ENCODE measurements at places on chromosomes 2 and 18.
A peak's percentile ranks its signal among the peaks of the same experiment; 100 is the strongest.

DNA sequence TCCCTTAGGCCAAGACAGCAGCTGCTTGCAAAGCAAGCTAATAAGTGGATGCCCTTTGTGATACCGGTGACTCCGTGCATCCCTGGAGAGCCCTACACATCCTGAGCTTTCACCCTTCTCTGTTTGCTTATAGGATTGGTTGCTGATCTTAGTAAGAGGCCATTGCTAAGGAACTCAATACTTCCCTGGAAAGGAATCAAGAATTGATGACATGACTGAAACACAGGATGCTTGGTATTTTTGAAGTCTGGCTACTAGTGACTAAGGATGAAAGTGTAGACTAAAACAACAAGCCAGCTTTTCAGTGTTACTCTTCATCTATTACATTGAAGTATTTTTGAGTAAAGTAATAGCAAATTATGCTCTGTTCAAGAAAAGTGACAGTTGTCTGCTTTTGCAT is 123.0 kb upstream of the SERPINE2 start:
- DNase-seq = peak; percentile 89

DNA sequence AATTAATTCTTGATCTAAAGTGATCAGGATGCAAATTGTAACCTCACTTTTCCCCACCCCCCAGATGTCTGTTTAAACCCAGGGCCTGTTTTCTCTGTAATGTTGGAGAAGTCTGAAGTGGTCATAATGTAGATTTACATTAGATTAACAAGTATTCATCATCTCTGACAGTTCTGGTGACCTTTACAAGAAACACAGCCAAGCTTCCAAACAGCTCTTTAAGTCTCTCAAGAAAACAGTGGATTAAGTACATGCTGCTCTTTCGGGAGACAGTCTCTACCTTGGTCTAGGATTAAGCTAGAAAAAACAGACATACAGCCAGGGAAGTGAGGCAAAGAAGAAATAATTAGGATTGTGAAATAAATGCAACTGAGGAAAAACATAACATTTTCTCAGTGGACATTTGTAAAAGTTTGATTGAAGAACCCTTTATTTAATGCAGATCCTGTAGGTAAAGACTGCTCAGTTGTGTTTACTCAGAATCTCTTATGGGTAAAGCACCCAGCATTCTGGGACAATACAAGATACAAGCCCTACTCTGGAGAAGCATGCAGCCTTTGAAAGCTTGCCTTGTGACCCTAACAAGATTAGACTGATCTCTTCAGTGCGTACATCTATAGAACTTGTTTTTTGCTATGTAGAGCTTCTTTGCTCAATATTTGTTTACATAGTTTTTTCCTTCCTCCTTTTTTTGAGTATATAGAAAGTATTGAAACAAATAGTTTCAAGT is 203.9 kb downstream of the PHLPP1 start:
- no peak for DNase-seq

- no peak for DNase-seq
These were observed 393.9 kb downstream of the BCL11A start for GRCh38 chr2:60159519-60159918.

GRCh38 chr2:46230115-46230571 is 67.1 kb upstream of the EPAS1 start:
- DNase-seq = no peak

- no peak for DNase-seq
These were observed 117.9 kb downstream of the CSRNP3 start for GRCh38 chr2:165587335-165587938.

DNA sequence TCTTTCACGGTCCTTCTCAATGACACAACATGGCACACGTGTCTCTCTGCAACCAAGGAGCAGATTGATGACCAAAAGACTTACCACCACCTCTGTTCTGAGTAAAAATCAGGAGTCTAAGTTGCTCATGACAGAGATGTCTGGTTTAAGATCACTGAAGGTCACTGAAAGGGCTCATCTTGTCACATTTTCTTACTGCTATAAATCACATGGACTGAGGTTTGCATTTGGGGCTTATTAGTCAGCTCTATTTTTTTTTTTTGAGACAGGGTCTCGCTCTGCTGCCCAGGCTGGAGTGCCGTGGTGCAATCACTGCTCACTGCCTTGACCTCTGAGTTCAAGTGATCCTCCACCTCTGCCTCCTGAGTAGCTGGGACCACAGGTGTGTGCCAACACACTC is 19.4 kb downstream of the CFLAR start:
- no peak for DNase-seq

GRCh38 chr18:59737776-59738300 is 40.6 kb upstream of the CCBE1 start:
- DNase-seq = no peak

GRCh38 chr2:186125625-186126024 is 360.4 kb upstream of the ZC3H15 start:
- no peak for DNase-seq

GRCh38 chr2:191063584-191063983 is 49.6 kb upstream of the STAT1 start:
- no peak for DNase-seq

DNA sequence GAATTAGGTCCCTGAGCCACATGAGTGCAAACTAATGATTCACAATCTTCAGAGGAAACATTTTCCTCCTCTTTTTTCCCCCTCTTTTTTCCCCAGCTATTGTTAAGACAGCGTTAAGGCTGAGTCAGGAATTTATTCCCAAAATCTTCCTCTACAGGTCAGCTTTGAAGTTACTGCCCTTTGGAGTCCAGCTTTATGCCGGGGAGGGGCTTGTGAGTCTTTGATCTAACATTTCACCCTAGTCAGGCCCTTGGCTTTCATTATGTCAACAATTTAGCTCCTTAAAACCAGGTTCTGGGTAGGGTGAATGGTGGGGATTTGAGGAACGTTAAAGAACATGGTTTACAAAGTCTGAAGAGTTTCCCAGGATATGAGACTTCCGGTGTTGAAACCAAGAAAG is 91.0 kb upstream of the LYPD1 start:
- no peak for DNase-seq

DNA sequence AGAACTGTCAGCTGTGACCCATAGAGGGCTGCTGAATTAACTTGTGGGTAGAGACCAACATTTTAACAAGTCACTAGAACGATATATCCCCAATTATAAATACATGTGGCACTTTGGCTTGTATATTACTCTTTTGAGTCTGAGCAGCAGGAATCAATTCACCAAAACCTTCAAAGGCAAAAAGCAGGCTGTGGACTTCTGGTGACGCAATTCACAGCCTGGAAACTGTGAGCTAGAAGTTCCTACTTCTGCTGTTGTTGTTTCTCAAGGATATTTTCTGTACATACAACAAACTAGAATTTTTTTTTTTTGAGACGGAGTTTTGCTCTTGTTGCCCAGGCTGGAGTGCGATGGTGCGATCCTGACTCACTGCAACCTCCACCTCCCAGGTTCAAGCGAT is 37.3 kb downstream of the PTCD3 start:
- DNase-seq = no peak

GRCh38 chr2:23635442-23636340 is 250.7 kb downstream of the KLHL29 start:
- DNase-seq = no peak

DNA sequence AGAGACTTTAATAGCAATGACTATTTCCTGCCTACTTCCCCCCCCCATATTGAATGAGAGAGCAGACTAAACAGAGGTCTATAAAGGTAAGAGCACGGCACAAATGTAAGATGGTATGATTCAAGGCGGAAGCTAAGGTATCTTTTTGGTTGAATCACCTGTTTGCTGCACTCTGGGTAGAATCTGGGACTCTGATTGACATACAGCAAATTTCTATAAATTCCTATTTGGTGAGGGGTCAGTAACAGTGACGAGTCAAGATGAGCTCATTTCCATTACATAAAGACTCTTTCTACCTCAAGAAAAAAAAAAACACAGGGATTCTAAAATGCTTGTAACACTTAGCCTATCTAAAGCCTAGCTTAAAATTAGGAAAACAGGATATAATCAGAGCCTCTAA is 297.3 kb downstream of the TNS1 start:
- DNase-seq = no peak

DNA sequence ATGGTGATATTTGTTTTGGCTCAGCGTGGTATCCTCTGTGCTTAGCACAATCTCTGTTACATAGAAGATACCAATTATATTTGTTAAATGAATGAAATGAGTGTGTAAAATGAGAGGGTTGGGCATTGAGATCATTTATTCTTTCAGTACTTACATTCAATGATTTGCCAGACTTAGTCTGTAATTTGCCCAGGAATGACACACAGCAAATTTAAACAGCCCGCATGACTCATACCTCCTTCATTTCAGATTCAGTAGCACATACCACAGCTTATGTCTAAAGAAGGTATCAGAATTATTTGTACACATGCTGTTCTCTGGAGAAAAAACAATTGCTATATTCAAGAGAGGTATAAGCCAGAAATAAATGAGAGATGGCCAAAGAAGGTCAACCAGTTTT is 37.0 kb downstream of the KLHL14 start:
- DNase-seq = peak; percentile 15
